Activated naive CD8-positive, alpha-beta T cell treated with anti-CD3 and anti-CD28 coated beads for 36 hours (primary cell): ENCODE measurements at places on chromosomes 1 and 21.

GRCh38 chr1:42747125-42747524 is 7.1 kb upstream of the CLDN19 start:
- DNase-seq = peak; percentile 36

GRCh38 chr1:21032741-21033140 is 144.0 kb downstream of the EIF4G3 start:
- DNase-seq = no peak

DNA sequence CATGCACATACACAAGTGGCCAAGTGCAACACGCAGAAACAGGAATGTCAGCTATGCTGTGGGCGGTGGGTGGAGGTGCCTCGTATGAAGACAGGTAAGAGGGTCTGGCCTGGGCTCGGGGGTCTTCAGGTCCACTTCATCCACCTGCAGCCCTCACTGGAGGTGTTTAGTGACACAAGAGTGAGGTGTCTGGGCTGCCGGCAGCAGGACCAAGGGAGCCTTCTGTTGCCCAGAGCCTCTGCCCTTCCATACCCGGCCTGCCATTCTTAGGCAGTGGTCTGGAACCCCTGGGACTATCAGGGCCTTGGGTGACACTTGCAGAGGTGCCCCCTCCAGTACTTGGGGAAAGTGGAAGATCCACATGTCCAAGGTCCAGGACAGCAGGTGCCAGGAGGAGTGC is 21.7 kb upstream of the ACTRT2 start:
- no peak for DNase-seq

DNA sequence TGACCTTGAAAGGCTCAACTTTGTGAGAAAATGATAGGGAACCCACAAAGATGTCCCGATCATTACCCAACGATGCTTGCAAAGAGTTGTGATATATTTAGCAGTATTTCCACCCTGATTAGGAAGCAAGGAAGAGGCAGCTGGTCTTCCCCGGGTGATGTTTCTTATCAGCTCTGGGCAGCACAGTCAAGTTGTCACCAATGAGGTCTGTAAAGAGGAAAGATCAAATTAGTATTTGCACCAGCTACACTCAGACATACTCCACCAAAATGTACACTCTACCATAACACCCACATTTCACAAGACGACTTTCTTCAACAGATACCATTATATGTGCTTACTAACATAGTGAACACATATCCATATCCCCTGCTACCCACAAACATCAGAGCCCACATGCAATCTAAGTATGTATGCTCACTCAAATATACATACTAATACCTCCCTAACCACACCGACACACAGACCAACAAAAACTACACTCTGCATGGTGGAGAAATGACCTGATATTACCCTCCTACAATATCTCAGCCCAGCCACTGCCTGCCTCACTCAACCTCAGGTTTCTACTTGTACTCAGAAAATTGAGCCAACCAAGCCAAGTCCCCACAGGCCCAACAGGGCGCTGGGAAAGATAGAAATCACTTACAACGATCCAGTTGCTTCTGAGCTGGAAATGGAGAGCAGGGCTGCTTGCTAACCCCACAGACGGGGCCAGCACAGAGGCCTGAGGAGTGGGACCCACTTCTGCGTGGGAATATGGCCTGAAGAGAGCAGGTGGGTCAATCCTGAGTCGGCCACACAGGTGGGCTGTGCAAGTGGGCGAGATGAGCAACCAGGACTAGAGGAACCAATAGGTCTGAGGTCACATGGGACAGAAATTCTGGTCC is 4.6 kb upstream of the BTG2 start:
- no peak for DNase-seq

- no peak for DNase-seq
These were observed 11.7 kb upstream of the WNT4 start for GRCh38 chr1:22154626-22155025.

DNA sequence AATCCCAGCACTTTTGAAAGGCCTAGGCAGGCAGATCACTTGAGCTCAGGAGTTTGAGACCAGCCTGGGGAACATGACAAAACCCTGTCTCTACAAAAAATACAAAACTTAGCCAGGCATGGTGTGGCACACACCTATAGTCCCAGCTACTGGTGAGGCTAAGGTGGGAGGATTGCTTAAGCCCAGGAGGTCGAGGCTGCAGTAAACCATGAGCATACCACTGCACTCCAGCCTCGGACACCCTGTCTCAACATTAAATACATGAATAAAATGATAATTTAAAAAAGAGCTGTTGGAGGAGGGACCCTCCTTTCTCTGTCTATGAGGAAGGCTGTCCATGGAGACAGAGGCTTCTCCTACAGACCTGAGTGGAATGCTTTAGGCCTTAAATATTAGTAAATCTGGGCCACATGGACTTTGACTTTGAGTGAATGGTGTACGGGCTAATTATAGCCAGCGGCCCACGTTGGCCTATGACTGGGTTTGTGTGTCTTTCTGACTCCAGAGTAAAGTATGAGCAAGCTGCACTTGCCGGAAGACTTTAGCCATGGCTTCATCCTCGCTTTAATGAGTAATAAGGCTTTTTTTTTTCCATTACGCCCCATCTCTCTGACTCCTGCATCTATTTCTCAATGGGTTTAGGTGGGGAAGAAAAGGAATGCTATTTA is 21.3 kb downstream of the RAB3B start:
- DNase-seq = no peak

GRCh38 chr1:226804907-226805759 is 65.3 kb upstream of the PSEN2 start:
- DNase-seq = no peak

GRCh38 chr21:41418393-41418792 is 7.6 kb upstream of the MX1 start:
- DNase-seq = no peak

GRCh38 chr1:66779475-66780078 is 21.5 kb downstream of the INSL5 start:
- no peak for DNase-seq

GRCh38 chr1:43530483-43531106 is at the start of gene PTPRF:
PTPRF (plus strand) TSS chr1:43530883; CDS start chr1:43545076, 14,193 bp downstream.
- DNase-seq = peak; percentile 51

DNA sequence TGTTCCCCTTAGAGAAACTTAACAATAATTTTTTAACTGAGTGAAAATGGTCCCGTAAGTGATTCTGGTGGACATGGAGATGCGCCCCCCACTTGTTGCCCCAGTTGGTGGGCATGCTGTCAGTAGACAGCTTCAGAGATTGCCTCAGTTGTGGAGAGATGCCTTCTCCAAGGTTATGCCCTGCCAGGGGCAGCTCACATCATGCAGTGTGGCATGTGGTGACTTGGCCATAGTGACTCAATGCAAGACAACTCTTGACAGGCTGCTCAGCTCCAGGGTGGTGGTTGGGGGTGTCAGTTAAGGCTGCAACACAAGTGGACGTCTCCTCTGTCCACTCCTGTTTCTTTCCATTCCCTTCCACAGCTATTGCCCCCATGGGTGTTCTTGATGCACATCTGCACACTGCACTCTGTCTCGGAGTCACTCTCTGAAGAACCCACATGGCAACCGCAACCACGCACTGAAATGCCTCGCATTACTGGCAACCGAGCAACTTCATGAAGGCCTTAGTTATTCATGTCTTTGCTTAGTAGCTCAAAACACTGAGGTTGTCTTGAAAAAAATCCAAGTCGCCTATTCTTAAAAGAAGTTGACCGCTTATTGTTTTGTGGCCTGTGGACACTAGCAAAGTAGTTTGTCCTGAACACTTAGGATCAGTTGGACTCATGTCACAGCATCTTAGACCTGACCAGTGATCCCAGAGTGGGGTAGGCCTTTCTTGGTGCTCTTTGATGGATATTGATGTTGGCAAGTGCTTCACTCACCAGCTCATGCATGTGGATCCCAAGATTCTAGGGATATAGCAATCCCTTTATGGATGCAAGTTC is 54.8 kb upstream of the USP1 start:
- no peak for DNase-seq

DNA sequence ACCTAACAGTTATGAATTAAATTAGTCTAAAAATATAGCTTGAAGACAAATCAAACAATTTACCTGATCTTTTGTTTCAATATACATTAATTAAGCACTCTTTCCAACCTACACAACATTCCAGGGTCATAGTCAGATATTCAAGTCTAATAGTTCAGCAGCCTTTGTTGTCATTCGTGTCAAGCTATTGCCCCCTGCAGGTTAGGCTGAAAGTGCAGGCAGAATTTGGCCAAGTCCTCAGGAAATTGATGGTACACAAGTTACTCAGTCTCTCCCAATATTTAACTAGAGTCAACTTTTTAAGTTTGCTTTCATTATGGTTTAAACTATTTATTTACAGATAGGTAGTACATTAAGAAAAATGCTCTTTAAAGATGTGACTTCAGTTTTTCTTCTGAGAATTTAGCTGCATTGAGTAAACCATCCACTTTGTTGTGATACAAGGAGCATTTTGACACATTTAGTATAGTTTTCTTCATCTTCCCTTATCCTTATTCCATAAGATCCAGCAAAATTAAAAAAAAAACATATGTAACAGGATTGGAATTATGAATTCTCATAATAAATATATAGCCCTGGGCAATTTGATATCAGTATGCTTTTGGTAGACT is 130.3 kb upstream of the DPYD start:
- DNase-seq = peak; percentile 64

- DNase-seq = no peak
These were observed 11.8 kb upstream of the ALG14 start for GRCh38 chr1:95084317-95085176.

GRCh38 chr1:194052514-194053338 is 866.3 kb upstream of the B3GALT2 start:
- DNase-seq = no peak

DNA sequence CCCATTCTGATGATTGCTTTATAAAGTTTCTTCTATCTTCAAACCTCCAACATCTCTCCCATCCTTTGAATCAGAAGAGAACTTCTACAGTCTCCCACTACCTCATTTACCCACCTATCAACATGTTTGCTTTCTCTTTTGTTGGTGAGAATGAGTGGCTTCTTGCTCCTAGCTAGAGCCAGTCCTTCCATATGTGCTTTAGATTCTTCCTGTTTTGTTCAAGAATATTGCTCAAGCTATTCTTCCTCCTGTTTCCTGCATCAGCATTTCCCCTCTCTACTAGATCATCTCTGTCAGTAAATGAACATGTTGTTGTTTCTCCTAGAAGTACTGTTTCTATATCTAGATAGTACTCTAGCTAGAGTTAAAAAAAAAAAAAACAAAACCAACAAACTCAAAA is 6.3 kb downstream of the ATF6 start:
- no peak for DNase-seq

GRCh38 chr1:185608177-185608576 is 126.0 kb upstream of the HMCN1 start:
- DNase-seq = no peak

DNA sequence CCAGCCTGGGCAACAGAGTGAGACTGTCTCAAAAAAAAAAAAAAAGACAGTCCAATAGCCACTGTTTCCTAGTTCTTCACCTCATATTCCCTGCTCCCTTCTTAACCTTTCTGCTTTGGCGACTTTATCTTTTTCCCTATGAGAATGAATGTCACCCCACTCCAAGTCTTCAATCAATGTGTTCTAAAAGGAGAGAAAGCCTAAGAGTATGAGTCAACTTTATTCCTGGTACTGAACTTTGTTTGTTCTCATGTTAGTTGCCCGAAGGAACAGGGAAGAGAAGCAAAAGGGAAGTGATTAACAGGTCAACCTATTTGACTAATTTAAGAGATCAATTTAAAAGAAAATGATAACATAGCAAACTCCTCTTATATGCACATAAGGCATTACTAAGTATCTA is 39.9 kb upstream of the SLC16A1 start:
- DNase-seq = no peak

- no peak for DNase-seq
These were observed 202.5 kb upstream of the EDN2 start for GRCh38 chr1:41687007-41687406.

DNA sequence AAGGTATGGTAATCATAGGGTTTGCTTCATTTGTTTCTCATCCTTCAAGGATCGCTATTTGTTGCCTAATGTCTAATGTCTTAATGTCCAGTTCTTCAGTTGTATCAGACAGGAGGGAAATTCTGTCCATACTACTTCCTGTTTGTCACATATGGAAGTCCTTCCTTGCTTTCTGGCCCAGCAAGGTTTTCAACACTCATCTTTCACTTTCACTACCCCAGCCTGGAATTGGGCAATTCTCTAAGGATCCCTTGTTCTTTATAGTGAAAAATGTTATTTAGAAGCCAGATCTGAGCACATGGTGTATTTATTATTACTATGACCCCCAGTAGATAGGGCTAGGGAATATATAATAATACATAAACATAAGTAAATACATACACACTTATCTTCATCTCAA is 50.6 kb upstream of the SLC35A3 start:
- no peak for DNase-seq
